ENCODE measurements at places on chromosomes 12 and 14.

DNA sequence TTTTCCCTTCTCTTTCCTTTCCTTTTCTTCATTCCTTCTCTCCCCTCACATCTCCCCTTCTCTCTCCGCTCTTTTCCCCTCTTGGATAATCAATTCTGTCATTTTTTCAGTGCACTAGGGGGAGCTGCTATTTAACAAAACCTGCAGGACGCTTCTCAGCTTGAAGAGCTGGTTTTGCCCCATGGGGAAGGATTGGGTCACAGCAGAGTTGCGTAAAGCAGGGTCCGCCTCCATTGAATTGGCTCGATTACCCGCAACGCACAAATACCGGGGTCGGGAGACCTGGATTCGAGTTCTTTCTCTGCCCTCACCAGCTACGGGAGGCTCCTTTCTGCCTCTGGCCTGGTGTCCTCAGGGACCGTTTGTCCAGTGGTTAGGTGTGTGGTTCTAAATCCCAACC lies 42.1 kb upstream of the CHGA start:
- DNase-seq, result no peak

DNA sequence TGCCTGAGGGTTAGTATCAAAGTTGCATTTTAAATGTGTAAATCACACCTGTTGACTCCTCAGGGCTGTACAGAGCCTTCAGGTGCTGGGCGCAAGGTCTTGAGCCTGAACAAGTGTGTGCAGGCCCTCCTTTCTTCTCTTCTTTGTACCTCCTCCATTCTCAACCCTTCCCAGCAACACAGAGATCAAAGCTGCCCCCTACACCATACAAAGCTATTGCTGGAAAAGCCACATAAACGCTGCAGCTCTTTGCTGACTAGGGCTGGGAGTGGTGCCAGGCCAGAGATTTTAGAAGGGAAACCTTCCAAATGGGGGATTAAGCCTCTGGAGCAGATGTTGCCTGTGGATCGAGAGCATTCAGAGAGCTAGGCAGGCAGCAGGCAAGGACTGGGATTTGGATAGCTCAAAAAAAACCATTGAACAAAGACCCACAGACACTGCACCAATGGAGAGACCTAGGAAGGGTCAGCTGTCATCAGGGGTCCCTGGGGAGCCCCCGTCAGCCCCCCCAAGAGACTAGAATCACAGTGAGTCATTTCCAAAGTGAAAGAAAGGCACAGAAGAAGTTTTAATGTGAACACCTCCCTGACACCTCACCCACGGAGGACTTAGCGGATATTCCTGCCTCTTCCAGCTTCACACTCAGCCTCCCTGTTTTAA lies 18.2 kb upstream of the SUSD6 start:
- peak; percentile 82 for DNase-seq

DNA sequence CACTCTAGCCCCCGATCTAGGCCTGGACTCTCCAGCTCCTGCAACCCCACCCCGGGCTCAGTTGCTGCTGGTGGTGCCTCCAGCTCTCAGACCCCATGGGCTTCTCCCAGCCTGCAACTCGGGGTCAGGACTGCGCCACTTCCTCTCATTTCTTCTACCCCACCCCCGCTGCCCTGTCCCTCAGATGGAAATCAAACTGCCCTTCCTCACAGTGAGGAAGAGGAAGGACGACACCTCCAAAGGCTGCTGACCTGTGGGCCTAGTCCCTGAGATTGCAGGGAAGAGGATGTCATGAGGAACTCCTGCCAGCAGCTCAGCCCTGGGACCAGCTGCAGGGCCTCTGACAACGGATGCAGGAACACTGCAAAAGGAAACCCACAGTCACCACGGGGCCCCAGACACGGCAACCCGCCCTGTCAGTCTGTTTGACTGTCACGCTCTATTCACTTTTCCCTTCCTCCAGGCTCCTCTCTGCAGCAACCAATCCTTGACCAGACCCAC lies 29.3 kb upstream of the PNMA1 start:
- no peak for DNase-seq

GRCh38 chr12:122471324-122472226 lies 29.2 kb downstream of the ZCCHC8 start:
- DNase-seq, result peak; percentile 12

DNA sequence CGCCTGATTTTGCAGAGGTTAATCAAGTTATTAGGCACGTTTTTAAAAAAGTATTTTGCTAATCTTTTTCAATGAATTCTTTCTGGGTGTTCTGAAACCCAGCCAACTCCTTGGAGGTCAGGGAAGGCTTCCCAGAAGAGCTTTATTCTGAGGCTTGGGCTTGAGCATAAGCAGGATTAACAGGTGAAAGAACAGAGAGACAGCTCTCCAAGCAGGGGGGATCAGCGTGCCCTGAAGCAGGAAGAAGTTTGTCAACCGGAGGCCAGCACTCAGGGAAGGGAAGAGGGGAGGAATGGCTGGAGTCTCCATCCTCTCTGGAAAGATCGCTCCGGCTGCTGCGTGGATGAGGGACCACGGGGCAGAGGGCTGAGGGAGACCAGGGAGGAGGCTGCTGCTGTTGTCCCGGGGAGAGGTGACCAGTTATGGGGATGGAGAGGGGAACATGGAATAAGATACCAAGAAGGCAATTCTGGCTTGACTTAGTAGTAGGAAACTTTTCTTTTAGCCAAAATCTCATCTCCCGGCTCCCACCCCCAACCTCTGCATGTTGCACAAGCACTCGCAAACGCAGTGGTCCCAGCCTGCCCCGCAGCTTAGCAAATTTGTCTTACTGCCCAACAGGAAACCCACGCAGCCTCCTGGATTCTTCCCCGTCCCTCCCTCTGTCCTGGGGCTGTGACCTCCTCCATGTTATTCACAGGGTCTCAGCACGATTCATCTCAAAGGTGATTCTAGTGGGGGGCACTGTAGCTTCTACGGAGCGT lies 1.1 kb upstream of the SSH1 start:
- DNase-seq, result no peak

DNA sequence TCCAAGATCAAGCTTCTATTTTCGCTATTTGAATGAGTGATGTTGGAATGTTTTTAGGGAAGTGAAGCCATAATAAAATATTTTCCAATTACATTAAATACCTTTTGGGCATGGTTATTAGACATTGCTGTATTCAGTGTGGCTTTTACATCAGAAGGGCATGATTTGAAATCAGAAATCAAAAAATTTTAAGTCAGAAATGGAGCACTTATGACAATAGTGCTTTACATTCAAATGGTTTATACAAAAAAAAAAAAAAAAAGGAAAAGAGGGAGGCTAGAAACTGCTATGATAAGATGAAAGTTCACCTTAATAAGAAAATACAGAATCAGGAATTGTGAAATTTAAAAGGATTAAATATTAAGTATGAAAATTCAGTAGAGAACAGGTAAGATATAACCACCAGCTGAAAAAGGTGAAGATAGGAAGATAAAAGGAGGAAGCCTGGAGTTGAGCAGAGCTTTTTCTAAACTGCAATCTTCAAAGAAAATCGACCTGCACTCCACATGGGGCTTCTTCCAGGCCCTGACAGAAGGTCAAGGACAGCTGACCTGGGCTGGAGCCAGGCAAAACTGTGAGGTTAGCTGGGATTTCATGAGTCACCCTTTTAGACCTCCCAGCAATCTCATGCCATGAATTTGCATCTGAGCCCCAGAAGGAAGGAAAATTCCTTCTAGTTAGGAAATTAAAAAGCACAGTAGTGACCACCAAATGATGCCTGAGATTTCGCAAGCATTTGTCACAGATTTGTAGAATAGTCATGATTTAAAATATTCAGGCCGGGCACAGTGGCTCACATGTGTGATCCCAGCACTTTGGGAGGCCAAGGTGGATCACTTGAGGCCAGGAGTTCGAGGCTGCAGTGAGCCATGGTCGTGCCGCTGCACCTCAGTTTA lies 23.4 kb upstream of the BMP4 start:
- DNase-seq, result no peak

DNA sequence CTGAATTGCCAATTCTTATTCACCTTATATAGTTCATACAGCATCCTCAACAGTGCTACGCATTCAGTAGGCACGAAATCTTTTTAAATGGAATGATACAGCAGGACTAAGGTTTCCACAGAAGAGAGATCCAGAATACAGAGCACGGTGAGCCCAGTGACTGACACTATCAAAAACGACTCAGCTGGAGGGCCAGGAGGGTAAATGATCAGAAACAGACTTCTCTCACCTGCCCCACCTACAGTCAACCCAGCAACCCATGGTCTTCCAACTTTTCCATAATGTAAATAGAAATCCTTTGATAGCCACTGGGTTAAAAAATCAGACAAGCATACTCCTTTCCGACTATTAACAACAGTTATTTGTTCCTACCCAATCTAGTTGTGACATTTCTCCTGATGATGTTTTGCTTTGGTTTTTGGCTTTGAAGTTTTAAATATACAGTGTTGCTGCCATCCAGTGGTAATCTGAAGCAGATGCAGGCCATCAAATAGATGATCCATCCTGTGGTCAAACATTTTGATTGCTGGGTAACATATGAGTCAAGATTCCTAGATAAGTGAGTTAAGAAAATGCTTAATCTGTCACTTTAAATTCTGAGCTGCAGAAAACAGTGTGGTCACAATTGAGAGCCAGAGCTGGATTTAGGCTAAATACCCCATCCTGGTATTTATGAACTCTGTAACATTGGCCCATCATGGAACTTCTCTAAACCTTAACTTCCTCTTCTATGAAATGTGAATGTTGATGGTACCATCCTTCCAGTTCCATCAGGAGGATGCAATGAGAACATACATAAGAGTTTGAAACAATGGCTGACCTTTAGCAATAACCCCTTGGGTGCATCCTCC lies 42.0 kb downstream of the GPHB5 start:
- peak; percentile 68 for DNase-seq

DNA sequence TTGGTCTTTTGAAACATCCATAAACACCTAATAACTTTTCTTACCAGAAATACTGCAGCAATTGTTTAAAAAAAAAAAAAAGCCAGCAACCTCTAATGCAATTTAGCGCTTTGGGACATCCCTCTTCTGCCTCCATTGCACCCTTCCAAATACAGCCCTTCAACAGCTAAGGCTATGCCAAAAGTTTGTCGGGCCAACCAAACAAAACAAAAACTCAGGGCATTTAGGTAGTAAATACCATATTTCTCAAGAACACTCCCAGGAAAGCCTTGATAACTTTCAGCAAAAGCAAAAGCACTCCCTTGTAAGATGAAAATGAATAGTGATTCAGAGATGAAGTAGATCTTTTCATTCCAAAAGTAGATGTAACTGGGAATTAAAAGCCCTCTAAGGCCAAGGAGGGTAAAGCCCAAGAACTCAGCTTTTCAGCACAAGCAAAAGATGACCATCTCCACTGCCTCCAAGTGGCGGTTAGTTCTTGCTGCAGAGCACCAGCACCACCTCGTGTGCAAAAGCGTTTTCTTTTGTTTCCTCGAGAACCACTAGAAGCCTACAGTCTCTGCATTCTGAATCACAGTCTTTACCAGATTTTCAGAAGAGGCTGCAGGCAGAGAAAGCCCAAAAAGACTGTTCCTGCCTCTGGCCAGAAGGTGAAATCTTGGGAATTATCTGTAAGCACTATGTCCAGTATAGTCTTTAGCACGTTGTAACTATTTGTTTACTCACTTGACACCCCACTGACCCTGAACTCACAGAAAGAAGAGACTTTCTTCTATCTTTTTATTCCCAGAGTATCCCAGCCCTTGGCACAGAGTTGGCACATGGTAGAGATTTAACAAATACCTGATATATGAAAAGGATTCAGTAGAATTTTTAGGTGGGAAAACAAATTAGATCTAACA lies 53.1 kb downstream of the SIX6 start:
- DNase-seq, result peak; percentile 36

- DNase-seq, result no peak
These were observed 140.1 kb upstream of the HIF1A start for GRCh38 chr14:61555056-61555838.

- DNase-seq, result peak; percentile 40
These were observed 46.3 kb downstream of the NTS start for GRCh38 chr12:85920324-85920947.

DNA sequence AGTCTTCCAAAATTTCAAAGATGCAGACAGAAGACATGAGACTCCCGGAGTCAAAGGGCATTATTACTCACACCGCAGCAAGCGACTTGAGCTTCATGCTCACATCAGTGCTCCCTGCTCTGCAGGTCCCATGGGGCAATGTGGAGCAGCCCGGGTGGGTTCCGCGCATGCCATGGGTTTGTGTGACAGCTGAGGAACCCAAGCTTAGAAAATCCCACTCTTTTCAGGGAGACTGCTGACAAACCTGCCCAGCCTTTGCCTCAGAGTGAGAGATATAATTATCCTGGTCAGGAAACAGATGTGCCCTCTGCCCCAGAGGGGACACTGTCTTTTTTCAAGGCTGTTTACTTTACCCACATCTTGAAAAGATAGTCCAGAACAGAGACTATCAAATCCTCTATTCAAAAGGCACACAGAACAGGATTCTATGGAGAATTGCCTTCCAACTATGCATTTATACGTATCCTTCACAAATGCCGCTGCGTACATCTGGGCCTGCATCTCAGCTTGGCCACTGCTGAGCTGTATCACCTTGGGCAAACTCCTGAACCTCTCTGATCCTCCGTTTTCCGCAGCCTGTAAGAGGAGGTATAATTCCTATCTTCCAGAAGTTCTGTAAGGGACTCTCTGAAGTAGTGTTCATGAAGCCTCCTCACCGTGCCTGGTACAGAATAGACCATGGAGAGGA lies 16.0 kb downstream of the C14orf132 start:
- no peak for DNase-seq

All from NCI-H1105 (cell line).